ENCODE measurements at places on chromosomes 6 and 20.
A peak's percentile ranks its signal among the peaks of the same experiment; 100 is the strongest.

DNA sequence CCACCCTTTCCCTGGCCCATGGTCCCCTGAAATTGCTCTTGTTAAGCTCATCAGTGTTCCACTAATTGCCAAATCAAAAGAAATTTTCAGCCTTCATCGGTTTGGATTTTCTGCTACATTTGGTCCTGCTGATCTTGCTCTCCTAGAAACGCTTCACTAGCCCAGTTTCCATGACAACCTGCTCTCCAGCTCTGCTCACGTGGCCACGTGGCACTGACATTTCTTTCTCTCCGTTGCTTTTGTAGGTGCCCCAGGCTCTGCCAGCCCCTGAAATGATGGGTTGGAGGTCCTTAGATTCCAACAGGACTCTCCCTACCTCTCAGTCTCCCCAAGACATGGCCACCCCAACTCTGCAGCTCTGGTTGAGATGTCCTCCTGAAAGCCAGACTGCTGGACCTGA is 45.8 kb upstream of the NNAT start:
- peak; percentile 70 for DNase-seq

- DNase-seq = no peak
These were observed 86.1 kb downstream of the SLX4IP start for GRCh38 chr20:10521068-10521831.

DNA sequence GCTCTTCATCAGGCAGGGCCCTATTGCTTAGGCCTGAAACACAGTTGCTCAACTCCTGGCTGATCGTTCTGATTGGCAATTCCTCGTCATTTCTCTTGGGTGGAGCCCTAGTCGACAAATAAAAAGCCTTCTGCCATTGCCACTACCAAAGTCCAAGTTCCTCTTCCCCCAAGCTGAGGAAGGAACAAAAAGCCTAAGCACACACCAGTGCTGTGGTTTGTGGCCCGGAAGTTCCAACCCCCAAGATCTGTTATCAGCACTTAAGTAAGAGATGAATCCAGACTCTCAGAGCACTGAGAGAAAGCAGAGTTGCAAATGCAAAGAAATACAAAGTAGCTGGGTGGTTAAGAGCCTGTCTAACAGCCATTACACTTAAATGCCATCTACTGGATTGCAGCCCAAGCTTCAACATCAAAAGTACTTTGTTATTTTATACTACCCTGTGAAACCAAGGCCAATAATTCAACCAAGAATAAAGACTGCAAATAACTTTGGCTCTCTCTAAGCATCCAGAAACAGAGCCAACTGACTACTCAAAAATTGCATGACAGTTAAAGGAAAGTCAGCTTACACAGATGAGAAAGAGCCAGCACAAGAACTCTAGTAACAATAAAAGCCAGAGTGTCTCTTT is 1024.0 kb downstream of the GRIK2 start:
- no peak for DNase-seq

DNA sequence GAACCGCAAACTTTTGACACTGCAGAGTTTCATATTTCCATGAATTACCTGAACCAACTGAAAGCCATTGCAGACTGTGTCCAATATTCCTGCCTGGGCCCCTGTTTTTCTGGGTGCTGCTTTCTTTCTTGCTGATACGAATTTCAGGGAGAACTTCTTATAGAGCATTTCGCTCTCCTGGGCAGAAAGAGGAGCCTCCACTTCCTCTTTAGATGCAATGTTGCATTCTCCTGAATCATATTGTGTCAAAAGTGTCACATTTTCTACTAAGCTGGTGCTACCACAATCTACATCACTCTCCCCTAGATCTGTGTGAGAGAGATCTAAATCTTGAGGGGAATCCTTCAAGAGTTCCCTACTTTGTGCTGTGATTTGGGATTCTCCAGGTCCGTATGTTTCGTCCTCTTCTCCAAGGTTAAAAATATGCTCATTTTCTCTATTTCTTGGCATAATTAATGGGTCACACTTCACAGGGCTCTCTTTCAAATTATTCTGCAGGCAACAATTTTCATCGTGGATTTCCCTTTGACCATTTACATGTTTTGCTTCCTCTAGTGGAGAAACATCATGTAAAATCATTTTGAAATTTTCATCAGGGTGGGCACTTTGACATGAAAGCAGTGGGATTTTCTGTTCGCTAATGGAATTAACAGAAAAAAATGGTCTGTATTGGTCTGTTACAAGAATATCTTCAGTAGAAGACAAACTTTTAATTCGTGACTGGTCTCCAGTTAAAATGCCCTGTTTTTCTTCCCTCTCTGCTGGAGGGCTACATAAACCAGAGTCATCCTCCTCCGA is 102.3 kb downstream of the DST start:
- DNase-seq = no peak

DNA sequence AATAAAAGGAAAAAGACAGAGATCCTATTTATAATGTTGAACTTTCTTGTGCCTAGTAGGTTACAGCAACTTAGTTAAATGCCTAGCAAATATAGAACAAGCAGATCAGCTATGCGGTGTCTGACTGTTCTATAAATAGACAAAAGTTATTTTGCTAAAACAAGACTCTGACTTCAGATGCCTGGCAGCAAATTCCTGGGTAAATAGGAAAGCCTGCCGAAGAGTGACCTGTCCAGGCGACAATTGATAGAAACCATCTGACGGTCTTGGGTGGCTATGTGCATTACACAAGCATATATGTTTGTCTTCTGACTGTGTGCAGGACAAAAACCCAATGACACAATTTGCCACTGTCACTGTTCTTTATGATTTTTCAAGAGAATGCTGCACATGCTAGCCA is 38.0 kb upstream of the PDE10A start:
- DNase-seq = no peak

DNA sequence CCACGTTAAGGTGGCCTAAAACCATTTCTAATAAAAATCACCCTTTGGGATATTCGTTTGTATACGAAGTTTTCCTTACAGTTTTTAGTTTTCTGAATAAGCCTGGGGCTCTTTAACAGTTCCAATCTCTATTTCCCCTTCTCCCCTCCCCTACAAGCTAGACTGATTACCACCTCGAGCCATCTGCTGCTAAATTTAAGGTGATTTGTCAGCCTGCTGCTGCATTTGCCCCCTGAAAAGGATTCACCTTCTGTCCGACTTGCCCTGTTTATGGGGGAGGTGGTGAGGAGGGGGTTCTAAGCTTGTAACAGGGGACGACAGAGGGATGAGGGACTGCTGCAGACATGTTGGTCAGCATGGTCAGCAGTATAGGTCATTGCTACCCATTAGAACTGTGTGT is 146.3 kb downstream of the JARID2 start:
- no peak for DNase-seq

DNA sequence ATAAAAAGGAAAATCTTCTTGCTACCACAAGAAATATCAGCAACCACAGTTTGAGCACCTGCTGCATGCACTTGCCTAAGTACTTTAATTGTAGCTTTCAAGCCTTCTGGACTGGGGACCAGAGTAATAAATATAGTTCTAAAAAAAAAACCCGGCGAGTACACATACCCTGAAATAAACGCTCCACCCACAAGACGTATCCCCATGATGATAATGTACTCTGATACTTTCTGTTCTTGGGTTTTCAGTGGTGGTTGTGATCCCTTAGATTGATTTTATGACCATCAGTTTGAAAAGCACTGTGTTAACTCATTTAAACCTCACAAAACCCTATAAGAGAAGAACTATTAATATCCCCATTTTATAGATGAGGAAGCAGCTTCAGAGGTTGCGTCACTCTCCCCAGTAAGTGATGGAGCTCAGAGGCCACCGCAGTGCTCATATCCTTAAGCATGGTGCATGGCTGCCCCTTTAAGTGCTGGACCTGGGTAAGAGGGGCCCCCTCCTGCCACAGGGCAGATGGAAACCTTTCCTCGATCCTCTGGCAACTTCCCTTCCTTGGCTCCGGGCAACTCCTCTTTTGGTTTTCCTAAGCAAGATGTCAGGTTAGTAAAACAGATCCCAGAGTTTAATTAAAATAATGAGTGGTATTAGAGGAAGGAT is 67.3 kb downstream of the KCNB1 start:
- no peak for DNase-seq

- DNase-seq = no peak
These were observed 408.5 kb upstream of the SULF2 start for GRCh38 chr20:48193627-48194425.

DNA sequence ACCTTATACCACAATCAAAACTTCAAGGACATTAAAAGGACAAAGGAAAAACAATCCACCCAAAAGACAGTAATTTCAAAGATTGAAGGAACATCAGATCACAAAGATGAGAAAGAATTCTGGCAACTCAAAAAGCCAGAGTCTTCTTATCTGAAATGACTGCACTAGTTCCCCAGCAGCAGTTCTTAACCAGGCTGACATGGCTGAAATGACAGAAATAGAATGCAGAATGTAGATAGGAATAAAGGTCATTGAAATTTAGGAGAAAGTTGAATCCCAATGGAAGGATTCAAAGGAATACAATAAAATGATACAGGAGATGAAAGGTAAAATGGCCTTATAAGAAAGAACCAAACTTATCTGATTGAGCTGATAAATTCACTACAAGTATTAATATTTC is 231.4 kb downstream of the CD109 start:
- DNase-seq = no peak

DNA sequence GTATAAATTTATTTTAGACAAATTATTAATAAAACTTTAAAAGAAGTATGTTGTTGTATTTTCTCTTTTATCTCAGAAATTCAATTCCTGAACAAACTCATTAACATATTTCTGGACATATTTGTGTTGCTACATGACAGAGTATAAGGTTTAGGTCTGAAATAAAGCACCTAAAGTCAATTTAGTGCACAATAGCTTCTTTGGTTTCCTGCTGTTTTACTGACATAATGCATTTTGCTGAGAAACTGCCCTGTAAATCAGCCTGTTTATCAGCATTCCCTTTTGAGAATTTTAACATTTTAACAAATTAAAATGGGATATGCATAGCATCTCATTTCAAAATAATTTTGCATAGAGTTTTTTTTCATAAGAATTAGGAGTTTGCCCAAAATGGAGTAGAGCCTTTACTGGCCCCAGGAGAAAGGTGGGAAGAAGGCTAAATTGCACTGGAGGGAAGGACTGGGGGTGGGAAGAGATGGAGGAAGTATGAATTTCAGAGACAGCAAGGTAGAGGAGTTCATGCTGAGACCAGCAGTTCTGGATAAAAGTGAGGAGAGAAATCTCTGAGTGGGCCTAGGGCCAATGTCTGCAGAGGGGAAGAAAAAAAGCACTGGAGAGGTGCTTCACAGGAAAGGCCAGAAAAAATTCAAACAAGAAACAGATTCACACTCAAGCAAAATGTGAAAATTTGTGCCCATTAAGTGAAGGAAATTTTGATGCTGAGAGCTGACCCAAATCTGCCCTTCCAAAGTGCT is 324.2 kb upstream of the HSF2 start:
- no peak for DNase-seq

- no peak for DNase-seq
These were observed 25.3 kb downstream of the ANKS1A start for GRCh38 chr6:34914358-34914757.

GRCh38 chr6:20160541-20161283 is 51.6 kb downstream of the MBOAT1 start:
- DNase-seq = no peak

GRCh38 chr6:71277926-71278600 is 10.5 kb upstream of the OGFRL1 start:
- DNase-seq = no peak

DNA sequence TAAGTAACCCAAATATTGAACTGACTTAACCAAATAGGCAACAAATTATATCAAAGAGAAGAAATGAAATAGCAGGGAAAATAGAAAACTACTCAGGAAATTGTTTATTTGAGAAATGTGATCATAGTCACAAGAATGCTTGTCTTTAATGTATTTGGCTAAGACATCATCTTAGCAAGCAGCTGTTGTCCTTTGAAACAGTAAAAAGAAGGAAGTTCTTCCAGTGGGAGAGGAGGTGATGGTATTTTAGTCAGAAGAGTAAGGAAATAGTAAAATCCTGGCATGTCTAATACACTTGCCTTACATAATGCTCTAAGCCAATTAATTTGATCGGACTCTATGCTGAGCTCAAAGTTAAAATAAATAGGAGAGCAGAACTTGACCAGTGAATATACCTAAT is 126.5 kb downstream of the EPM2A start:
- DNase-seq = no peak

DNA sequence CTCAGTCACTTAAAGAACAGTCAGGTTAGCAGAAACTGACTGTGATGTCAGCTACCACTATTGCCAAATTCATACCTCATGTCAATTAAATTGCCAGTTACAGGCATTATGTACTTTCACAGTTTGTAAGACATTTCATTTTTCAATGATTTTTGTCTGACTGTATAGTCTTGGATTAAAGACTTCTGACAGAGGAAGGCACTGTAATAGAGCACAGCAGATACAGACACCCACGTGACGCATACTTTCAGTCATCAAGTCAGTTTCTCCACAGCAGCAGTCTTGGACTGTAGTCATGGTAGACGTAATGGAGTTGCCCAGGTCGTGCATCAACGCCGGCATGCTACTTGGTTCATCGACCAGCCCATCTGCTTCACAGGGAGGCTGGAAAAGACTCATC is 29.5 kb upstream of the ELOVL5 start:
- no peak for DNase-seq

DNA sequence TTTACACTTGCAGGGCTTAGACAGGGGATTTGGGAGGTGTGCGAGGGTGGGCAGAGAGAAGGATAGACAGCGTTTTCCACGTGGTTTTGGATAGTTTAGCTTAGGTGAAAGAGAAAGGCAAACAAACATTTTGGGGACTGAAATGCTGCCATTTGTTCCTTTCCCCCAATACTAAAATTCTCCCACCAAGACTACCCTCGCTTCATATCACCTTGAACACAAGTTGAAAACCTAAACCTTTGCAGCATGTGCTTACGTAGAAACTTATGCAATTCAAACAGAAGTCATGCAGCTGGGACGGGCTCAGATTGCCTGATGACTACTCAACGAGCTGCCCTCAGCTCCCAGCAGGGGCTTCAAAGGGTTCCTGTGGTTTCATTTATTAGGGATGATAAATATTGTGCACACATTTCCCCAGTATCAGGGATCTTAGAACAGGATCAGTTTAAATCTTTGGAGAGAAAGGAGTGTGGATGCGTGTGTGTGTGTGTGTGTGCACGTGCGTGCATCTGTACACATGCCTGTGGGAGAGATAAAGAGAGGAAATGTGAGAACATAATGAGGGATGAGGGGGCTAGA is 77.3 kb downstream of the SLC22A23 start:
- no peak for DNase-seq

- DNase-seq = no peak
These were observed 63.0 kb upstream of the THBS2 start for GRCh38 chr6:169316651-169317050.

DNA sequence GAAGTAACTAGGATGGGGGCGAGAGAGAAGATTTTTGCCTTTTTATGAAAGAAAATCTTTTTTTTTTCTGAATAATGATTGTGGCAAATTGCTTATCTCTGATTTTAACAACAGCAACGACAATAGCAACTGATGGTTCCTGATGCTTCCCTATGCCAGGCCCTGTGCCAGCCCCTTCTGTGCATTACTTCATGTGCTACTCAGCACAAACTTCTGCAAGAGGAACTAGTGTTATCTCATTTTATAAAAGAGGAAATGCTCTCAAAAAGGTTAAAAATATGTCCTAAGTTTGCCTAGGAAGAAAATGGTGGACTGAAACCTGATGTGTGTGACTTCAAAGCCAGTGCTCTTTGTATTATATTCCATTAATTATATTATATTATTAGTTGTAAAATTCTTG is 74.0 kb upstream of the RALGAPA2 start:
- DNase-seq = no peak
